ENCODE measurements at places on chromosomes 2 and 18.

DNA sequence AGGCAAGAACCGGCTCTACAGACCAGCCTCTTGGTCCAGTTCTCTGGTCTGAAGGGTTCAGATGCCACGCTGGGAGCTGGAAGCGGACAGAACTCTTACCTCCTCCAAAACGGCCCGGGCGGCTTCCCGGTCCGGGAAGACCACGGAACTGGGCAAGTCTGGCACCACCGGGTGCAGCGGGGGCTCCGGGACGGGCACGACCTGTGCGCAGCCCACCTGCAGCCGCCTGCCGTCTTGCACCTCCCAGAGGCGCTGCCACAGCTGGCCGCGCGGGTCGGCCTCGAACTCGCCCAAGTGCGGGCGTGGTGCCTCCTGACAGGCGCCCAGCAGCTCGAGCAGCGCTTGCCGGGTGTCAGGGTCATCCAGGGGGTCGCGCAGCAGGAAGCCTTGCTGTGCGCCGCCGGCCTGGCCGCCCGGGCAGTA, 773 bp downstream of the CMPK2 start:
- H3K27ac ChIP-seq: peak overlapping the region; percentile 89
- H3K4me3 ChIP-seq: peak overlapping the region; percentile 66
- no peaks in the 10 kb centered on the region for H3K4me1 ChIP-seq
- H3K36me3 ChIP-seq: peaks cover 3% of the 10 kb centered on the region

DNA sequence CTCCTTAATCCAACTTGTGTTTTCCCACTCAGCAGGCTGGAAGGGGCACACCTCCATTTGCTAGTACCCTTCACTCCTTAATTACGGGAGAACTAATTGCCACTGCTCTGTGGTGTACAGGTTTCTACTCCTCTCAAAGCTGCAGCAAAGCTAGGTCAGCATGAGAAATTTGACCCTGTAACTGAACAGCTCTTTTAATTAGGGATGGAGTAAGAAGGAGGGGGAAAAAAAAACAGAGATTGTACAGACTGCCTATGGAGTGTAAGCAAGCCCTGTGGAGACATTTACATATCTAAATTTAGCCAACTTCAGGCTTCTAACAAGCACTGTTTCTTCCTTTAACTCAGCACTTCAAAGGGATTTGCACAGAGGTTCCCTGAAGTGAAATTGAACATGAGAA, 629.7 kb upstream of the SETBP1 start:
- no peaks in the 10 kb centered on the region for H3K27me3 ChIP-seq
- H3K27ac ChIP-seq: no peak overlapping the region
- no peak overlapping the region for H3K4me3 ChIP-seq
- no peak for DNase-seq
- no peaks in the 10 kb centered on the region for H3K4me1 ChIP-seq

DNA sequence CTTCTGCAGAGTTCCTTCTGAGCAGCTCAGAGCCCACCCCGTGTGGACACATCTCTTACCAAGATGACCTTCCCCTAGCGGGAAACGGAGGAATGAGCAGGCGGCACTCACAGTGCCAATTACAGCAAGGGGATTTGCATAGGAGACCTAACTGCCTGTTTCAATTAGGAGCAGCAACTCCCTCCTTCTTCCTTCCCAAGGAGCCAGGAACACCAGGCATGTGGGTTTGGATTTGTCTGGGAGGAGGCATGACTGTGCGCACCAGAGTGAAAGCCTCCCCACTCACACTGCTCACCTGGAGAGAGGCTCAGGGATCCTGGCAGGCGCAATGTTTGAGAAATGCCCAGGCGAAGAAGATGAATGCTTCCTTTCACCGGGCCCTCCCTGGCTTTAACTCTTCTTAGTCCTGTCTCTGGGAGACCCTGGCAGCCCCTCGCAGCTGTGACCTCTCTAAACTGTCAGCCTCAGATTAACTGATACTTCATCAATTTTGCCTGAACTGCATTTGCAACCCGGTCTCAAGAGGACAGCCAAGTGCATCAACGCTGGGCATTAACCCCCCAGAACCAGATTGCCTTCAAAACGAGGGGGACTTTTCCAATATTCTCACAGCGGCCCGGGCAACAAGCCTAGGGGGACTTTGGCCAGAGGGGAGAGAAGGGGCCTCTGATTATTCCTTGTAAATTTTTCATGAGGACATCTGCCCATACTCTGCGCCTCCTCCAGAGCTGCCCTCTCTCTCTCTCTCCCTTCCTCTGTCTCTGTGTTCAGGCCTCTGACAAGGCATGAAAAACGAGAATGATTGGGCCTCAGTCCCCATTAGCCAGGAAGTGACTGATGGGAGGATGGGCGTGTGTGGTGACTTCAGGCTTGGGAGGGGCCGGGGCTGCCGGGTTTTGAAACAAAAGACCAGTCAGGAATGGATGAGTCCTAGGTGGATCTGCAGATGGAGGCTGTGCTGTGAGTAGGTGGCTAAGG, 93.8 kb downstream of the CMPK2 start:
- H3K27ac ChIP-seq: no peak overlapping the region
- H3K27me3 ChIP-seq: no peaks in the 10 kb centered on the region
- no peaks in the 10 kb centered on the region for H3K36me3 ChIP-seq
- peak; percentile 57 for DNase-seq
- no peak overlapping the region for H3K4me3 ChIP-seq

GRCh38 chr2:47083886-47084687, 71.0 kb downstream of the STPG4 start:
- no peak overlapping the region for H3K27ac ChIP-seq
- no peak overlapping the region for H3K4me3 ChIP-seq
- H3K27me3 ChIP-seq: no peaks in the 10 kb centered on the region
- peaks cover 23% of the 10 kb centered on the region for H3K4me1 ChIP-seq

- no peaks in the 10 kb centered on the region for H3K27me3 ChIP-seq
- H3K4me1 ChIP-seq: no peaks in the 10 kb centered on the region
- no peak for DNase-seq
- H3K36me3 ChIP-seq: no peaks in the 10 kb centered on the region
- no peak overlapping the region for H3K27ac ChIP-seq
- peak overlapping the region; percentile 66 for H3K4me3 ChIP-seq
Observed at GRCh38 chr18:46070815-46071652, 1.0 kb downstream of the PSTPIP2 start.
